Natural killer cell (primary cell): ENCODE measurements at places on chromosomes 6 and 20. TPM values are rescaled to one million over a fixed set of nuclear protein-coding genes. Genes with fewer than 3 reads are reported as not detected.

DNA sequence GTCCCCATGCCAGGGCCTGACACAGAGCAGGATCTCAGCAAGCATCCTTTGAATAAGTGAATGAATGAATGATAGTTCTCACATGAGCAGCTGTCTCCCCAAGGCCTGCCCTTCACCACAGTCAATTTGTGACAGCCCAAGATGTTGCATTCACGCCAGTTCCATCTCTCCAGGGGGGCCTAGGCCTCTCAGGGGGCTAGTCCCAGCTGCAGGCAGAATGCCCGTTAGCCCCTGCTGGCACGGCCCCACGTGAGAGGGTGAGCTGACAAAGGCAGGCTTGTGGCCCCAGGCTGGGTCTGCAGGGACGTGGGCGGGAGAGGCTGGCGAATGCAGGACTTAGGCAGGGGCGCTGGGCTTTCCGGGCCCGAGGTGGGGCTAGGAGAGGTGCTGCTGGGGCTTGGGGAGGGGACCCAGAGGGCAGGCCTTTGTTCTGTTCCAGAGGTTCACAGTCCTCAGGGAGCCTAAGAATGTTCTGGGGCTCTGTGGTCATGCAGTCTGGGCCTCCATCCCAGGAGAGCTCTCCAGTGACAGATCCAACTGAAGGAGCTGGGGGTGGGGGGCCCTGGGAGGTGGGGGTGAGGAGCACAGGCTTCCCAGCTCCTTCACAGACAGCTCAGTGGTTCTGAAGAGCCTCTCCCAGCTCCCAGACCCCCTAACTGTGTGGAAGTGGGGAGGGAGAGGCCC is 30.5 kb upstream of the TLDC2 start:
- no peaks in the 10 kb centered on the region for H3K27me3 ChIP-seq
- no peak for DNase-seq
- no peaks in the 10 kb centered on the region for H3K36me3 ChIP-seq
- peaks cover 49% of the 10 kb centered on the region for H3K4me1 ChIP-seq
- peak overlapping the region; percentile 68 for H3K27ac ChIP-seq

The OXT gene
- not detected for total RNA-seq

DNA sequence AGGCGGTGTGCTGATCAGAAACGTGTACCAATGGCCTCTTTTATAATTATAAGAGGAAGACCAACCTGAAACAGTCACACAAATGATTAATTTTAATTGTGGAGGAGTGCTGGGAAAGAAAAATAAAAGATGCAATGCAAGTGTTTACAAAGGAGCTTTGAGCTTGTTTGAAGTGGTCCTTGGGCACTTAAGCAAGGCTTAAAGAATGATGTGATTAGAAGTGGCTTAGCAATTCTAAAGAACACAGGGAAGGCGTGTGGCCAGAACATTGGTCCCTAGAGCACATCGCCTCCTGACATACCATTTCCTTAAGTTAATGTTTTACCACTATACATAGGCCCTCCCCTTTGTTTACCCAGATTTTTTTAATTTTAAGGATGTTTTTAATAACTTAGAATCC is 26.1 kb downstream of the PTPN1 start:
- no peak for DNase-seq
- no peak overlapping the region for H3K27ac ChIP-seq
- no peaks in the 10 kb centered on the region for H3K27me3 ChIP-seq
- H3K4me3 ChIP-seq, result no peak overlapping the region
- no peaks in the 10 kb centered on the region for H3K36me3 ChIP-seq

DNA sequence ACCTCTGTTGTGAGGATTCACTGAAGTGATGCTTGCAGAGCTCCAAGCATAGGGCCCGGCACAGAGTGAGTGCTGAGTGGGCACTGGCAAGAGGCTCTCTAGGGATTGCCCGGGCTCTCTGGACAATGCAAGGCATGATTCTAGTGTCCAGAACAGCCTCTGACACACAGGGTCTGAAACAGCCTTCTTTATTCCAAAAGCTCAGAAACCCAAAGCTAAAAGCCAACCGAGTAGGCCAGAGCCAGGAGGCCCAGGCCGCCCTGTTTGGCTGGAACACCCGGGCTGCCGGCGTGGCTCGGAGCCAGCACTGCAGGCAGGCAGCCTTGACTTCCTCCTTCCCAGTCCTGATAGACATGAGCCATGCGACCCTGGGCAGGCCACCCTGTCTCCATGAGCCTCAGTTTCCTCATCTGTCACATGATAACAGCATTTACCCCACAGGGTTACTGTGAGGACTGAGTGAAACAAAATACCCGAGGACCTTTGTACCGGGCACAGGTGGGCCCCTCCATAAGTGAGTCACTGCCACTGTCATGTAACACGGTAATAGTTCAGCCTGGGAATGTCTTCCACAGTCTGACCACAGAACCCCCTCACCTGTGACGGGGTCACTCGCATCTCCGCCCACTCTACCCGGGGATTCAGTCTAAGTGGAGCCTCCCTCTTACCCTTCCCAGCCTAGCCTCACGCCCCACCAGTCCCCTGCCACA is 51.5 kb downstream of the PTPRT start:
- H3K36me3 ChIP-seq, result no peaks in the 10 kb centered on the region
- no peak overlapping the region for H3K4me3 ChIP-seq
- DNase-seq, result no peak
- H3K27ac ChIP-seq, result no peak overlapping the region
- H3K4me1 ChIP-seq, result no peaks in the 10 kb centered on the region

DNA sequence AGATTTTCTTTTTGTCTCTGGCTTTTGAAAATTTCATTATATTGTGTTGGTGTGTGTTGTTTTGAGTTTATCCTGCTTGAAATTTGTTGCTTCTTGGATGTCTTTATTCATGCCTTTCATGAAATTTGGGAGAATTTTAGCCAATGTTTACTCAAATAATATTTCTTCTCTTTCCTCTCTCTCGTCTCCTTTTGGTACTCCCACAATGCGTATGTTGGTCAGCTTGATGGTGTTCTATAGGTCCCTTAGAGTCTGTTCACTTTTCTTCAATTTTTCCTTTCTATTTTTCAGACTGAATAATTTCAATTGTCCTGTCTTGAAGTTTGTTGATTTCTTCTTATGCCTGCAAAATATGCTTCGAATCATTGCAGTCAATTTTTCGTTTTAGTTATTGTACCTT is 39.6 kb downstream of the SCP2D1 start:
- no peak for DNase-seq
- no peaks in the 10 kb centered on the region for H3K36me3 ChIP-seq
- H3K4me1 ChIP-seq, result no peaks in the 10 kb centered on the region
- no peak overlapping the region for H3K27ac ChIP-seq
- no peaks in the 10 kb centered on the region for H3K27me3 ChIP-seq
- H3K4me3 ChIP-seq, result no peak overlapping the region
